HCT116 (cell line): ENCODE measurements at places on chromosomes 7 and 10.

DNA sequence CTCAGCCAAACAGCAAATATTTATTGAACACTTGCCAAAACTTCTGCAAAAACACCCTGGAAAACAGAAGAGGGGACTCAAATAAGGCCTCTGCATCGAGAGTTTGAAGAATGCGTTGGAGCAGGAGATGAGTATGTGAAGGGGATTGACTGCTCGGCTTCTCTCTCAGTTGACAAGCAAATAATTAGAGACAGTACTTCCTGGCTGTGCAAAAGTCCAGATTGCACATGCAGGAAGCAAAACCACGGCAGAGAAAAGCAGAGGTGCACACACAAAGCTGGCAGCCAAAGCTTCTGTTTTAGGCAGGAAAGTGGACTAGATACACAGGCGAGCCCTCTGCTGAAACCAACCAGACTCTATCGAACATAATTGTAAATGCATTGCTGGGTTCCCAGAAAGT is 343.6 kb upstream of the MGMT start:
- DNase-seq, result no peak

DNA sequence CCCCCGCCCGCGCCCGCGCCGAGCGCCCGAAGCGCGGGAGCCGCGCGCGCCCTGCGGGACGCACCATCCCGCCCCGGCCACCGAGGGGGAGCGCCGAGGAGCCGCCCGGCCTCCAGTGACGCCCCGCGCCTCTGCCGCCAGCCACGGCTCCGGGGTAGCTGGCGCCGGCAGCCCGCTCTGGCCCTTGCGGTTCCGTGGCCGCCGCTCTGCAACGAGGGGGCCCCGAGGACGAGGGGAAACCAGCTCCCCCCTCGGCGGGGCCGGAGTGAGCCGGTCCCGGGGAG is at the start of gene PAXIP1:
TSS of gene PAXIP1 (minus strand) at position 33 of the 284 bp plus-strand sequence. CDS start 195 bp downstream, outside the sequence.
- DNase-seq, result no peak

DNA sequence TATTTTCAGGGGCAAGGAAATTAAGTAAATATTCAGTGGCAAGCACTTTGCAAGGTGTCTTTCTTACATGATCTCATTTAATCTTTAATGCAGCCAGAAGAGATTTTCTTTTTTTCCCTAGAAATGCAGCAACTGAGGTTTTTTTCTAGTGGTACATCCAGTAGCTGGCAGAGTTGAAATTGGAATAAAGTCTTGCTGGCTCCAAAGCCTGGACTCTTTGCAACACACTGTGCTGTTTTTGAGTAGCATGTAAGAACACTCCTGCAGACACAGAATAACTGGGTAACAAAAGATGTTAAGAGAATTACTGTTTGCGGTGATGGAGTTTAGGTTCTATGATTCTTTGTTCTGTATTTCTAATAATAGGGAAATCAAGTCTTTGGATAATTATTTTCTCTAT is 123.6 kb downstream of the PON1 start:
- no peak for DNase-seq

GRCh38 chr7:620056-620455 is 100.4 kb upstream of the PDGFA start:
- DNase-seq, result no peak

DNA sequence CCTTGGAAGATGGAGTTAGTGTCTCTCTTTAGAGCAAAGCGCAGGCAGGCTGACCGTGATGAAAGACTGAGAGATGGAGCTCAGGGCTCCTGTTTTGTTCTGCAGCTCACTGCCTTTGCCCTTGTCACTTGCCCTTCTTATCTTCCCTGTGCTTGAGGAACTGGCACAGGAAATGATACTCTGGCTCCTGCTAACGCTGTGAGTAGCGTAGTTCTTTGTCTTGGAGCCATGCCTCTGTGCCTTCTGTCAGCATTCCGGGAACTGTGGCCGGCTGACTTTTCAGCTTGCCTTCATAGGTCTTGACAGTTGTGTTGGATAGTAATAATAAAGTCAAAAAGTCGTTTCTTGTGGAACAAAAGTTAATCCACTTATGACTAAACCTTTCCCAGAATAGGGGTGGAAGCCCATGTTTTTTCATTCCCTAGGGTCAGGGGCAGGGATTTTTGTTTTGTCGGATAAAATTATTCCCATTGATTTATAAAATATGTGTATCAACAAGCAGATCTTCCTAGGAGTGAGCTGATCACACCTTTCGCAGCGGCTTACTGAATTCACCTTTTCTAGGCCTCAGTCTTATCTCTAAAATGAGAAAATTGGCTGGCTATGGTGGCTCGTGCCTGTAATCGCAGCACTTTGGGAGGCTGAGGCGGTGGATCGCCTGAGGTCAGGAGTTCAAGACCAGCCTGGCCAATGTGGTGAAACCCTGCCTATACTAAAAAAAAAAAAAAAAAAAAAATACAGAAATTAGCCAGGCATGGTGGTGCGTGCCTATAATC is 16.6 kb upstream of the TMEM236 start:
- DNase-seq, result no peak

GRCh38 chr10:15106352-15107013 is 9.3 kb downstream of the RPP38 start:
- DNase-seq, result peak; percentile 50

DNA sequence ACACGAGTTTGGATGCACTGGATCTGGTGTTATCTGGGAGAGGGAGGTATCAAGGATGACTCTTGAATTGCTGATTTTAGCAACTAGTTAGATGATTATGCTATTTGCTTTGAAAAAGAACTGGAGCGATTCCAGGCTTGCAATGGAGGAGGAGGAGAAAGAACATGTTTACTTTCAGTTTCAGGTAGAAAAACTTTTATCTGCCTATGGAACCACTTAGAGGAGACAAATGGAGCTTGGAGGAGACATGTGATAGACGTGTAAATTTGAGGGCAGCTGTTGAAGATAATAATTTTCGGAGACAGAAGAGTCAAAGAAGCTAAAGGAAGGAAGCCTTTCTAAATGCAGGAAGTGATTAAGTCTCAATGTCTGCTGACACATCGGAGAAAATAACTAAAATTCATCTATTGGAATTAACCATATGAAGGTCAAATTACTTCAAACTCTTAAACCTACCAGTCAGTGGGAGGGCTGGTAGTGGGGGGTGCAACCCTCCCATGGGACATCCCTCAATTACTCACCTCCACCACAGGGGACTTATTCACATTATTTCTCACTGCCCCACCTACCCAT is 56.4 kb upstream of the GNAI1 start:
- DNase-seq, result no peak

GRCh38 chr7:115299397-115300037 is 377.6 kb downstream of the MDFIC start:
- no peak for DNase-seq
